ENCODE measurements at places on chromosomes 5 and 9.

DNA sequence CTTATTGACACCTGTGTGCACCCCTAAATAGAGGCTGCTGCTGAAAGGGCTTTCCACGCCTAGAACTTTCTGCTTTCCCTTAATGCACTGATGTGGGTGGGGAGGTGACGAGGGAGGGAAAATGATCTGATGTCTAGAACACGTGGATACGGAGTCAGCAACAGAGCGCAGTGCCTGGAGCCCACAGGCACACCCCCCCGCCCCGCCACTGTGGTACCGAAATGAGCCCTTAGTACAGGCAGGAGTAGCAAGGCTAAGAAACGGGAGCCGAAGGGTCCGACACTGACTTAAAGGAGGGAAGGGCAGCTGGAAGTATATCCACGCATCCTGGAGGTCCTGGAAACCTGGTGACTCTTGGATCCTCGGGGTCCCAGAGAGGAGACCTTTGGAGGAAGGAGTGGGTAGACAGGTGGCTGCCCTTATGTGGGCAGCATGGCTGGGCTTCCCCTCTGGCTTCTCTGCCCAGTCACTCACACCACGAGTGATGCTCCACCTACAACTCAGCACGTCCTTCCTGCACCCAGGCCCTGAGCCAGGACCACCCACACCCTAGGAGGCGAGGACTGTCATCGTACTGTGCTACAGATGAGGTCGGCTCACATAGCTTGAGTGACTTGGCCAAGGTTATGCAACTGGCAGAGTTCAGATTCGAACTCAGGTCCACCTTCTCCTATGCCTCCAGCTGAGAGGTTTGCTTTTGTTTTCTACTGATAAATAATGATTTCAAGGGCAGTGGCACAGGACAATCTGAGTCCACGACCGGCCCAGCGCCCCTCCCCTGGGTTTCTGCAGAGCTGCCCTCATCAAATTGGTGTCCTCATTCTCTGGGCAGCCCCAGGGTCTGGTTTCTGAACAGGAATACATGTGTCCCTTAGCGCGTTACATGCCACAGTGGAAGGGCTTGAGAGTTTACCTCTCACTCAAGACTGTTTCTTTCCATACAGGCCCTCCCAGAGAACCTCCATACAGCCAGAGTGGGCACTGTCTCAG, 4.7 kb upstream of the VAV2 start:
- DNase-seq = no peak

- no peak for DNase-seq
Observed at GRCh38 chr9:123640792-123641222, 284.8 kb downstream of the CRB2 start.

DNA sequence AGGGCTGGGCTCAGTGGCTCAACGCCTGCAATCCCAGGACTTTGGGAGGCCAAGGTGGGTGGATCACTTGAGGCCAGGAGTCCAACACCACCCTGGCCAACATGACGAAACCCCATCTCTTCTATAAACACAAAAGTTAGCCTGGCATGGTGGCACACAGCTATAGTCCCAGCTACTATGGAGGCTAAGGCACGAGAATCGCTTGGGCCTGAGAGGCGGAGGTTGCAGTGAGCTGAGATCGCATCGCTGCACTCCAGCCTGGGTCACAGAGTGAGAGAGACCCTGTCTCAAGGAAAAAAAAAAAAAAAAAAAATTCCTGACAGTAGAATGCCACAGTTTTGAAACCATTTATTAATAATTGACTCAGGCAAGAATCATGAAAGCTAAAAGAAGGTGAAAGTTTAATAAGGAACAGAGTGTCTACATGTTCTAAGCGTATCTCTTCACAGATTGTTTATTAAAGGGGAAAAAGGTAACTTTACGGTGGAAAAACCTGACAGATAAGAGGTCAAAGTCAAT, 5.7 kb upstream of the PTGR1 start:
- no peak for DNase-seq

GRCh38 chr5:82160948-82161347, 117.2 kb downstream of the RPS23 start:
- peak; percentile 69 for DNase-seq

DNA sequence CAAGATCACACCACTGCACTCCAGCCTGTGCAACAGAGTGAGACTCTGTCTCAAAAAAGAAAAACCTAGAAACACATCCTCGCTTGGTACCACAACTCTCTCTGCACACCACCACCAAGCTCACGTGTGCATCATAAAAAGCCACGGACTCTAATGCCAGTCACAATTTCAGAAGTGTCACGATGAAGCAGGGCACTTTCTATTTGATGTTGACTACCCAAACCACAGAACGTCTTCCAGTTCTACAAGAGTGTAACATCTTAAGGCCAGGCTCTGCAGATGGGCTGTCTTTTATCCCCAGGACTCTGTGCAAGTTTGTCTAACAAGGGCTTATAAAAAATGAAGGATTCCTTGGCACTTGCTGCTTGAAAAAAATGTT, 22.9 kb downstream of the GFPT2 start:
- no peak for DNase-seq

- no peak for DNase-seq
Observed at GRCh38 chr9:134628354-134628736, 13.3 kb upstream of the COL5A1 start.

- DNase-seq = no peak
Observed at GRCh38 chr5:109455598-109456096, 45.9 kb upstream of the PJA2 start.

DNA sequence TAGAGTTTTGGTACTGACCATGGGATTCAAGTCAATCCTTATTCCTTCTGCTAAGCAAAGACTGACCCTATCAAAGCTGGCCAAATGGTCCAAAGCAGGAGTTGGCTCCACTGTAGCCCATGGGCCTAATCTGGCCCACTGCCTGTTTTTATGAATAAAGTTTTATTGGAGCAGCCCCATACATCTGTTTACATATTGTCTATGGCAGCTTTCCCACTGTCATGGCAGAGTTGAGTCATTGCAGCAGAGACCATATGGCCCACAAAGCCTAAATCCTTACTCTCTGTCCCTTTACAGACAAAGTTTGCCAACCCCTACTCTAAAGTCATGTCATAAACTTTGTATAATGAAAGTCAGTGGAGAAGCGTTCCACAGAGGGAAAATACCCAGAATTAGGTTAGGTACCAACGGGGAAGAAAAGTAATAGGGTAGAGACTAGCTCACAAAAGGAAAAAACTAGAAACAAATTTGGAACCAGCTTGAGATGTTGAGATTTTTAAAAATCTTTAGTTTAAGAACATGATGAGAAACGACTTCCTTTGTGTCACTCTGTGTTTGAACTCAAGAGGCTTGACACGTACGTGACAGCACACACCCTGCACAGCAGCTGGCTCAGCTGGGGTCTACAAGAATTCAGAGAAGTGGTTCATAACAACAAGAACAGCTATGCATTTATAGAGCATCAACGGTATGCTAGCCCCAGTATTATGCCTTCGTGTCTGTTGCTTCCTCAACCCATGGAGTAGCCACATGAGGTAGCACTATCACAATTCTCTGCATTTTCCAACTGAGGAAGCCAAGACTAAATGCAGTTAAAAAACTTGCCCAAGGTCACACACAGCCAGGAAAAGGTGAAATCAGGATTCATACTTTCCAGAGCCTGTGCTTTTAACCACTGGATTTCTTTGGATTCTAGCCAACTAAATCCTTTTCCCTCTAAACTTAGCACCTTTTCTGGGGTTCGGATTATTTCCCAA, 198.9 kb upstream of the WWC1 start:
- no peak for DNase-seq

DNA sequence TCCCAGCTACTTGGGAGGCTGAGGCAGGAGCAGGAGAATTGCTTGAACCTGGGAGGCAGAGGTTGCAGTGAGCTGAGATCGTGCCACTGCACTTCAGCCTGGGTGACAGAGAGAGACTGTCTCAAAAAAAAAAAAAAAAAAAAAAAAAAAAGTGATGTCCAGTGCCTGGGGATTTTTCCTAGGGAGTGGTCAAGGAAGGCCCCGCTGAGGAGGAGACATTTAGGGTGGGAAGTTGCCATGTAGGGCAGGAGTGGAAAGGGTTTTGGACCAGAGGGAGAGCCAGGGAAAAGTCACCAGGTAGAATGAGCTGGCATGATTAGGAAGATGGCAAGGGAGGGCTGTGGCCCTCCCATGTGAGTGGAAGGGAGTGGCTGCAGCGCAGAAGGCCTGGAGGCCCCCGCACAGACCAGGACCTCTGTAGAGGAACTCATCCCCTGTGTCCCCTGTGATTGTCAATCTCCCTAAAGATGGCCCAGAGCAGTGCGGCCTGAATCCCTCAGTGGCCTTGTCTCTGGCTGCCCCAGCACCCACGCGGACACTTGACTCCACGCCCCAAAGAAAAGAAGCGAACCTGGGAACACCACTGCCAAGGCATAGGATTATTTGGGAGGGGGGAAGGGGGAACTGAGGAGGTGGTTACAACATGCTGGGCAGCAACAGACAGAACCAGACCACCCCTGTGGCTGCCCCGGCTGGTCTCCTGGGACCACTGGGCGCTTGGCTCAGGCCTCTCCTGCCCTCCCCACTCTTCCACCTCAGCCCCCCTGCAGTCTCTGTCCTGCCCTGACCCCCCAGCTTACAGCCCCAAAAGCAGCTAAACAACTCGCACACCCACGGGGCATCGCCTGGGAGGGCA, 2.6 kb upstream of the SQSTM1 start:
- no peak for DNase-seq

- DNase-seq = peak; percentile 96
Observed at GRCh38 chr5:56278335-56278753, 45.2 kb upstream of the ANKRD55 start.

- no peak for DNase-seq
Observed at GRCh38 chr5:104189909-104190308, 627.3 kb upstream of the NUDT12 start.

GRCh38 chr9:135081264-135081660, 6.2 kb upstream of the OLFM1 start:
- no peak for DNase-seq

- DNase-seq = no peak
Observed at GRCh38 chr5:176619569-176620332, 9.8 kb upstream of the GPRIN1 start.

- DNase-seq = no peak
Observed at GRCh38 chr9:133913571-133914369, 78.4 kb downstream of the VAV2 start.

GRCh38 chr9:91424403-91425176, 958 bp upstream of the NFIL3 start:
- no peak for DNase-seq

DNA sequence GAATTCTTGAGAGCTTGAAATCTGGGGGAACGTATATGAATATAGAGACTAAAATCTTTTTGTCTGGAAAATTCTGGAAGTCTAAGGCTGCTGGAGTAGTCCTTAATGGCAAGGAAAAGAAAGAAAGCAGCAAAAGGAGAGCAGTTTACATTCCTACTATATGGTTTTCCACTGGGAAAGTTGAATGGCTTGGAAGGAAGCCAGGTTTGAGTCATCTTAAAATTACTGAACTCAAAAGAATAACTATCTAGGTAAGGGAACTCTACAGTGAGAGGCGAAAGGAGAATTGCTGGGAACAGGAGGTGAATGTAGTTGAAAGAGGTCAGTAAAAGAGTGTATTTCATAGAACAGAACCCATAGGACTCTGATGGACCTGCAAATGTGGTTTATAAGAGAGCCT, 258.1 kb upstream of the EDIL3 start:
- DNase-seq = no peak

- DNase-seq = no peak
Observed at GRCh38 chr9:4475301-4475700, 15.0 kb upstream of the SLC1A1 start.

- DNase-seq = no peak
Observed at GRCh38 chr9:130310456-130310855, 44.9 kb downstream of the HMCN2 start.

DNA sequence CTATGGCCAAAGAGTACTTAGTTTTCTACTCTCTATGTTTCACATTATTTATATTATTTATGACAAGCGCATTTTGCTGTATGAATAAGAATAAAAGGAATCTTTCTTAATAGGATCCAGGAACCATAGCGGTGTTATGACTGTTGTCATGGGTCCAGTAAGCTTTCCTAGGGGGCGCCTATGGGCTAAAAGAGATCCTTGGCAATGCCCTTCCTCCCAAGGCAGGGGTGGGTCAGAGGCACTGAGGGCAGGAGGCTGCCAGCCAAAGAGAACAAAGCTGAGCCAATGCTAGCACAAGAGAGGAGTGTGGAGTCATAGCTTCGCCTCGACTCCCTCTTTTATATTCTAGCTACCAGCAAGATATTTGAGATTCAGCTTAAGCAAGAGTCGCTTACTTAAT, 98.4 kb upstream of the GNAQ start:
- no peak for DNase-seq

- DNase-seq = no peak
Observed at GRCh38 chr9:16708656-16709435, 161.6 kb downstream of the BNC2 start.

GRCh38 chr9:469672-470551, 255.2 kb downstream of the DOCK8 start:
- DNase-seq = no peak

- no peak for DNase-seq
Observed at GRCh38 chr5:30981576-30981975, 211.9 kb upstream of the CDH6 start.

- no peak for DNase-seq
Observed at GRCh38 chr9:136470792-136471469, 11.9 kb downstream of the SEC16A start.

- no peak for DNase-seq
Observed at GRCh38 chr9:79661886-79662536, 90.2 kb downstream of the TLE4 start.

- peak; percentile 39 for DNase-seq
Observed at GRCh38 chr5:104513121-104513602, 950.6 kb upstream of the NUDT12 start.

DNA sequence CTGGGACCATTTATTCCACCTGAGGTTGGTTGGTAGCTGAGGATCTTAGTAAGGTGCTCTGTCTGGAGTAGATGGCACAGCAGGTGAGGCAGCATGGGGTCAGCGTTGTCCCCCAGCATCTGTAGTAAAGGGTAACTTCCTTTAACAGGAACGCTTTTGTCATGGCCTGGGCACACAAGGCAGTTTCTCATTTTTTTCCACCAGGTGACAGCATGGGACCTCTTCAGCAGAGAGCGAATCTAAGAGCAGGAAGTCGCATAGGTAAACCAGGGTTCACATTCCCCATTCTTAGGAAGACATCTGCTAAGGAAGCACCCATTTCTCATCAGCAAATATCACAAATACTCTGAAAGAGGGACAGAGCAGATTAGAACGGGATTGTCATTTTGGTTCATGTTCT, 56.5 kb downstream of the GPR107 start:
- DNase-seq = no peak

DNA sequence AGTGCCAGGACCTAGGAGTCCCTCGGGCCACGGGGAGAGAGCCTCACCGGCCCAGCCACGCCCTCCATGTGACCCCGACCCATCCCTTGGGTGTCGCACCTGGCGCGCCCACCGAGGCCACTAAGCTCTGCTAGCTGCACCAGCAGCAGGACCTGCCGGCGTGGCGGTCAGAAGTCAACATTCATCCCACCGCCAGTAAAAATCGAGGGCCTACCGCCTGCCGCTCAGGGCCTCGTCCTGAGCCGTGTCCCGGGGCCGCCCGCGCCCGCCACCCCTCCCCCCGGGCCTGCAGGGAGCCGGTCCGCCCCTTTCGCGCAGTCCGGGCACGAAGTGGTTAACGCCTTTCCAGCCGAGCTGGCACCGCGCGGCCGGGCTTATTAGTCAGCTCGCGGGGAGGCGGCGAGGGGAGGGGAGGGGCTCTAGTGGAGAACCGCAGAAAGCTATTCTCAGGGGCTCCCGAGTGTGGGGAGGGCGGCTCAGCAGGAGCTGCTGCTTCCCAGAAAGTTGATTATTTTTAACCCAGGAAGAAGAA, 124.4 kb downstream of the C9orf50 start:
- DNase-seq = peak; percentile 49

- DNase-seq = no peak
Observed at GRCh38 chr9:137919095-137919465, 41.5 kb downstream of the CACNA1B start.
